ENCODE measurements at places on chromosomes 13 and 19.

DNA sequence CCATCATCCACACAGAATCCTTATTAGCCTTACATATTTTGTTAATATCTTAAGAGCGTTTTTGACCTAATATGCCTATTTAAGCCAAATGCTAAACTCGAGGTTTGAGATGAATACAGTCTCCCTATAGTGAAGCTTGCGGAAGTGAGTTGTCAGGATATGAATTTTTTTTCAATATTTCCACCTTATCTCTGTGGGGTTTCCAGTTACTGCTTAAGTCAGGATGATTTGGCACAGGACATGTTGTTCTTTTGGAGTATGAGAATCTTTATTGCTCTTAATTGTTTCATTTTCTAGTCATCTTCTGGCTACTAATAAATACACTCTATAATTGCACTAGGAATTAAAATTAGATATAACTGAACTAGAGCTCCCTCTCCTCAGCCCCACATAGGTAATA is 44.2 kb upstream of the GPC6 start:
- no peak for DNase-seq

DNA sequence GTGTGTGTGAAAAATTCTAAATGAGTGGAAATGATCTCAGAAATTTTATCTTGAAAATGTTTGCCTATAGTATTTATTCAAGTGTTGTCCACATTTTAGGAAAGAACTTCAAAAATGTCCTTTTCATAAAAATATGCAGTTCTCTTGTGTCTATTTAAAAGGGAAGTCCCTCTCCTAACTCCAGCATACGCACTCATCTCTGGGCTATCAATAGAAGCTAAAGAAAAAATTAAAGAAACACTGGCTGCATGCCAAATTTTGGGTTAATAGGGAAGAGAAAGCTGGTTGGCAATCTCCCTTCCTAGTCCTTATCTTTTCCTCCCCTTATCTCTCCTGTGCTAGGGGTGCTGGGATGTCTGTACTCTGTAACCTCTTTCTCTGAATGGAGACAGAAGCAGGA is 313.3 kb downstream of the ENOX1 start:
- DNase-seq: no peak

GRCh38 chr13:51687947-51688714 is 103.9 kb downstream of the WDFY2 start:
- DNase-seq: no peak

DNA sequence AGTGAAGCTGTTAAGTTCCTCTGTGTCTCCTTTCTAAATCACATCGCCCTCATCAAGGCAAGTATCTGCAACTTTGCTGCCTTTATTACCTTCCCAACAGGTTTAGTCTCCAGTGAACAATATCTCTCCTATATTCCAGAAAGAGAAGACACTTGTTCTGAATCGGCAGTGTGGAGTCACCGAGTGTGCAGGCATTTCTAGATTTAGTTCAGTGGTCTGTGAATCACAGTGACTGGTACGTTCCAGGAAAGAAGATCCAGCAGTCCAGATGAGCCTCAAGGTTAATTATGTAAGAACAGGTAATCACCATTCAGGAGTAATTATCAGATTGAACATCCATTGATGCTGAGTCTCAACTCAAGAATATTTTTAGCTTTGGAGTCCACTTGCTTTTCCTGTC is 497.0 kb downstream of the FOXO1 start:
- DNase-seq: no peak

- peak; percentile 67 for DNase-seq
Measured at GRCh38 chr19:16062789-16063188, 13.5 kb upstream of the TPM4 start.

DNA sequence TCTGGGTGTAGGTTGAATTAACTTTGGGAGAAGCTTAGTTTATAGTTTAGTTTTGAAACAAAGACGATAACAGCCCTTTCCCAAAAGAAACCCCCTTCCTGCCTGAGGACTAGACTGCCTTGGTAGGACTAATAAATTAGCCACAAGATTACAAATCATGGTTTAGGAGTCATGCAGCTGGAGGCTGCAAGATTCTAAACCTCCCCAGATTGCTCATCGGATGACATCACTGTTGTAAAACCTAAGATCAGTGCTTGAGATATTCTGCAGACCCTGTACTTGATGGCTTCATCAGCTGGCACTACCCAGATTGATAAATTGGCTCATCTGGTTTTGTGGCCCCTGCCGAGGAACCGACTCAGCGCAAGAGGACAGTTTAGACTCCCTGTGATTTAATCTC is 35.9 kb upstream of the MPHOSPH8 start:
- DNase-seq: no peak

- DNase-seq: peak; percentile 36
Measured at GRCh38 chr19:17687857-17688784, at the start of gene UNC13A. TSS of gene UNC13A (minus strand) at chr19:17688354. CDS start at chr19:17688199, 155 bp downstream.

DNA sequence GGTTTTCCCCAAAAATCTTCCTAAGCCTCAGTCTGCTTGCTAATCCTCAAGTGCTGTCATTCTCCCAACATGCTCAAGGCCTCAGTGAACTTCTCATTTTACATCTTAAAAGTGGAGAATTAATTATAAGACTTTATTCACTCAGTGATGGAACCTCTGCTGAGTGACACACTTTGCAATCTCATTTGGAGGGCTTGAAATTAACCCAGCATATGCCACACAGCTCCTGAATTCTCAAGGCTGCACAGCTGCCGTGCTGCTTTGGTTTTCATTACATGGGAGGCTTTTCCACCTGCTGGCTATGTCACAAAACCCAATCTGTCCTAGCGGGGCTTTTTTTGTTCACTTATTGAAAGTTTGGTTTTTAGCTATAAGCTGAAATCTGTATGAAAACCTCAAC is 28.3 kb upstream of the SERPINE3 start:
- no peak for DNase-seq

- DNase-seq: no peak
Measured at GRCh38 chr13:112952759-112953551, 16.1 kb upstream of the MCF2L start.

- no peak for DNase-seq
Measured at GRCh38 chr13:76892488-76892887, 6.3 kb upstream of the KCTD12 start.

DNA sequence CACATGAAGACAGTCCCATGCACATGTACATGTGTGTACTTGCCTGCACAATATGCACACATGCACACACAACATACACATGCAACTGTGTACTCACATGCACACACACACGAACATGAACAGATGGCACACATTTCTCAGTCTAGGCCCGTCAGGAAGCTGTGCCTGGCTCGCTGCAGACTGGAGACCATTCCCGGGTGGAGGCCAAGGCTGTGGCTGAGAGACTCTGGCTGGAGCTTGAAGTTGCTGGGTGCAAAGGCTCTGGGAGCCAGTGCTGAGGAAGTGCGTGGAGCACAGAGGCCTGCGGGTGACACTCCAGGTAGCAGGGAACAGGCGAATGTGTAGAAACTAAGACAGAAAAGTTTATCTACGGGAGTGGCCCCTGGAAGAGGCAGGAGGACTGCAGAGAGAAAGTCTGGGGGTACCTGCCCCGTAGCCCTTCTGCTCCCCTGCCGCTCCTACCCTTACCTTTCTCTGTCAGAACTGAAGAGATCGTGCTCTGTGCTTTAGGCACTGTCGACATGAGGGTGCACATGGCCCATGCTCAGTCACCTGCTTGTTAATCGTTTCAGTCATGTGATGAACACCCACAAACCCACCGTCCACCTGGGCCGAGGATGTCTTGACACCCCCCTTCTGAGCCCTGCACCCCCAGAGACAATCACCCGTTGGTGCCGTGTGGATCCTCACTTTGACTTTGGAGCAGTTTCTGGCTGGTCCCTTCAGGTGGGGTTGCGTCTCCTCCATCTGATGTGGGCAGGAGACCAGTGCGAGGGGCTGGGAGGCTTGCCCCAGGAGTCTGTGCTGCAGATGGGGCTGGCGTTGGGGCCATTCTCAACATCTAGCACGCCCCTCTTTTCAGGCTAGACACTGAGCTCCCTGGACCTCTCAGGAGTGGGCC is 69.4 kb downstream of the TEX29 start:
- DNase-seq: no peak

GRCh38 chr19:9009935-9010651 is at the start of gene MUC16:
TSS of gene MUC16 (minus strand) at chr19:9010409.
- DNase-seq: no peak

GRCh38 chr19:28213470-28214082 is 999.4 kb downstream of the UQCRFS1 start:
- no peak for DNase-seq

DNA sequence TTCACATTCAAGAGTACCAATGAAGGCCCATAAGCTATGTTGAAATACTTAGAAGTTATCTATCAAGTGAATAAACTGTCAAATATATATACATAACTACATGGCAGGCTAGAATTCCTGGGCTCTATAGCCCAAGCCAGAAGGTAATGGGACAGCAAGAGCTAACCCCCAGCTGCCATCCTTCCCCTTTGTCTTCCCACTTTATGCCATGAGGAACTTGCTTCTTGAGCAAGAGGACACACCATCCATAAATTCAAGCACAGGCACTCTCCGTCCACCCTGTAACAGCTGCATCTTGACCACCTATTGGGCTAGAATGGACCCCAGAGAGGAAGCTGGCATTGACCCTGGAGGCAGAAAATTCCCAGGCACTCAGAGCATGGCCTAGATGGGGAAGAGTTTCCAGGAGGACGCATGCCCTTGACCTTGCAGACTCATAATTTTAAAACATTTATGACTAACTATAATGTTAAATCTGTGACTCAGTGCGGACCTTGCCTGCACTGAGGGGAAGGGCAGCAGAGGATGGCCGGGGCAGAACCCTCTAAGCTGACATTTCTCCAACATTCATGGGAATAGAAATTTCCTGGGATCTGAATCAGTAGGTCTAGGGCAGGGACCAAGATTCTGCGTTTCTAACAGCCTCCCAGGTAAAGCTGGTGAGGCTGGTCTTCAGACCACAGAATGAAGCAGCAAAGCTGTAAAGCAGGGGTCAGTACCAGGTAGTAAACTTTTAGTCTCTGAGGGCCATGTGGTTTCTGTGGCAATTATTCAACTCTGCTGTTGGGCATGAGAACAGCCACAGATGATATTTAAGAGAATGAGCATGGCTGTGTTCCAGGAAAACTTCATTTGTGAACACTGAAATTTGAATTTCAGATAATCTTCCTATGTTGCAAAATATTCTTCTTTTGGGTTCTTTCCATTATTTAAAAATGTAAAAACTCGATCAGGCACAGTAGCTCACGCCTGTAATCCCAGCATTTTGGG is 71.4 kb upstream of the CLDN10 start:
- no peak for DNase-seq

- DNase-seq: no peak
Measured at GRCh38 chr13:97535614-97536013, 101.6 kb downstream of the RAP2A start.

GRCh38 chr13:112885242-112885781 is 83.7 kb upstream of the MCF2L start:
- DNase-seq: no peak

GRCh38 chr13:43469791-43470190 is 317.0 kb downstream of the ENOX1 start:
- no peak for DNase-seq

DNA sequence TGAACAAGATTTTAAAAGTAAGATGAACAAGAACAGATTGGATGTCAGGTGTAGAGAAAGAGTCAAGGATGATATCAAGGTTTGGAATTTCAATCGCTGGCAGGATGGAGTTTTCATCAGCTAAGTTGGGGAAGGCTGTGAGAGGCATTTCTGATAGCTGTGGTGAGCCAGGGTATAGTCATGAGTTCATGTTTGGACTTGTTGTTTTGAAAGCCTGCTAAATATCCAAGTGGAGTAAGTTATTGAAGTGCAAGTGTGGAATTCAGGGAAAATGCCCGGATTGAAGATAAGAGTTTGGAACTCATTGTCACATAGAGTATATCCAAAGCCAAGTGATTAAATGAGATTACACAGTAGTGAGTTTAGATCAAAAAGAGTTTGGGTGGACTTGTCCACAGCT is 11.0 kb upstream of the EPSTI1 start:
- DNase-seq: no peak

DNA sequence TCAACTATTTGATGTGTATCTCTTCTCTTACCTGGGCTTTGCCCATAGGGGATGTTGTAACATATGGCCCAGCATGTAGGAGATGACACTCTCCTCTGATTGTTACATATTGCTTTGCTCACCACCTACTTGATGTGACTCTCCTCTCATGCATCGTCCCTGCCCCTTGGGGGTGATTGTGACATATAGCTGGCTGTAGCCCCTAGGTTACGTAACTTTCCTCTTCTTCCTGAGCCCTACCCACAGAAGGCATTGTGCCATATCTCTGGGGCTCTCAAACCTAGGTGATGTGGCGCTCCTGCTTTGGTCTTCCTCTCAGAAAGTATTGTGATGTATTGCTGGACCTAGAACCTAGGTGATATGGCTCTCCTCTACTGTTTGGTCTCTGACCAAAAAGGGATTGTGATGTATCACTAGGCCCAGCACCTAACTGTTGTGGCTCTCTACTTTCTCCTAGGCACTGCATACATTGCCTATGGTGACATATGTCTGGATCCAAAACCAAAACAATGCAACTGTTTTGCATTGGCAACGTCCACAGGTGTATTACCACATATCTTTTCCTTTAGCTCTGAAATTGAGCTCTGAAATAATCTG is 71.9 kb upstream of the ZNF724 start:
- DNase-seq: no peak

DNA sequence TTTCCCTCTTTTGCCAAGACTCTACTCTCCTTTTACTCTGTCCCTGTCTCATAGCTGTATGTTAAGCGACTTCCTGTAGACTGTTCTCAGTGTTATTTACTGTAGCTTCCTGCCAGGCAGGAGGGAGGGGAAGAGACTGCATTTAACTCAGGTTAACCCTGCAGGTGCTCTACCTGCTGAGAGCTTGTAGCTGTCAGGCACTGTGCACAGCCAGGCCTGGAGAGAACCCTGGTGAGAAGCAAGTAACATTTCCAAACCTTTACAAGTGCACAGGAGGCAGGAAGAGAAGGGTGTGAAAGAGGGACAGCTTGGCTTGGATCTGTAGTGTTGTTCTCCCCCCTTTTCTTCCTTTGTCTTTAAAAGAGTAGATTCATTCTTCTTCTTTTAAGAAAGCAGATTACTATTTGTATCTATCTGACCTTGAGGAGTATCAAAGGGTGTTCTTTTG is 167.1 kb downstream of the LMO7 start:
- DNase-seq: no peak

DNA sequence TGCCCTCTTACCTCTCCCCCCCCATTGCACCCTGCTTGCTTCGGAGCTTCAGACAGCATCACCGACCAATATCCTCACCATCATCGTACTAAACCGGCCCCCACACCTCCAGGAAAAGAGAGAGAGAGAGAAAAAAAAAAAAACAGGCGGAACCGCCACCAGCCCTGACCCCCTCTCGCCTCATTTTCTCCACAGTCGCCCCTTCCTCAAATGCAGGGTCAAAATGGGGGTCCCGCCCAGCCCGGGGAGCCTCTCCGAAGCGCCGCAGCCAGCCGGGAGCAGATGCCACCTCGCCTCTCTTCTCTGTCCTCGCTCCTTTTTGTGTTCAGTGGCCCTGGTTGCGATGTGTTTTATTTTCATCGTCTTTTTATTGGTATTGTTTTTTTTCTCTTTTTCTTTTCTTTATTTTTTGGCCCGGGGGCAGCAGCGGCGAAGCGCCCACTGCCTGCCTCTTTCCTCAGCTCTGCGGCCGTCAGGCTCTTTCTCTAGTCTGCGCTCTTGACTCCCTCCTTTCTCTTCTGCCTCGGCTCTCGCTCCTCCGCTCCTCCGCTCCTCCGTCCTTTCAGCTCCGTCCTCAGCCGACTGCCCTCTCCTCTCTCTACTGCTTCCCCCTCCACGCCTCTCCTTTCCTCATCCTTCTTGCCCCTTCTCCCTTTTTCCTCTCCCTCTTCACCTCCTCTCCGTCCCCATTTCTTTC is 41.4 kb downstream of the DEDD2 start:
- no peak for DNase-seq

GRCh38 chr13:44649104-44649428 is 72.9 kb upstream of the TSC22D1 start:
- no peak for DNase-seq

Data from effector CD4-positive, alpha-beta T cell (primary cell).